IMR-90 (cell line): ENCODE measurements at places on chromosomes 11 and 22. TPM values are rescaled to one million over a fixed set of nuclear protein-coding genes. Genes with fewer than 3 reads are reported as not detected.

The ART5 gene
- total RNA-seq, result not detected in 2 replicates

The PDGFD gene
- total RNA-seq, result 3.0 and 3.1 TPM in 2 replicates

The RIBC2 gene
- total RNA-seq, result 0.28 and 0.36 TPM in 2 replicates

The MYO7A gene
- total RNA-seq, result under 0.01 TPM in 1 of 2 replicates, not detected in the other

GRCh38 chr22:32528984-32529982 lies 54.7 kb downstream of the FBXO7 start:
- DNase-seq, result peak; percentile 86

- DNase-seq, result peak; percentile 74
These were observed 18.4 kb downstream of the SELENOO start for GRCh38 chr22:50218996-50219727.

GRCh38 chr11:119121008-119121810 lies at the start of gene HINFP:
HINFP (plus strand) TSS chr11:119121580; CDS start chr11:119126945, 5,365 bp downstream.
- peak; percentile 98 for DNase-seq

GRCh38 chr11:68685656-68686380 lies 1.5 kb downstream of the GAL start:
- DNase-seq, result no peak

DNA sequence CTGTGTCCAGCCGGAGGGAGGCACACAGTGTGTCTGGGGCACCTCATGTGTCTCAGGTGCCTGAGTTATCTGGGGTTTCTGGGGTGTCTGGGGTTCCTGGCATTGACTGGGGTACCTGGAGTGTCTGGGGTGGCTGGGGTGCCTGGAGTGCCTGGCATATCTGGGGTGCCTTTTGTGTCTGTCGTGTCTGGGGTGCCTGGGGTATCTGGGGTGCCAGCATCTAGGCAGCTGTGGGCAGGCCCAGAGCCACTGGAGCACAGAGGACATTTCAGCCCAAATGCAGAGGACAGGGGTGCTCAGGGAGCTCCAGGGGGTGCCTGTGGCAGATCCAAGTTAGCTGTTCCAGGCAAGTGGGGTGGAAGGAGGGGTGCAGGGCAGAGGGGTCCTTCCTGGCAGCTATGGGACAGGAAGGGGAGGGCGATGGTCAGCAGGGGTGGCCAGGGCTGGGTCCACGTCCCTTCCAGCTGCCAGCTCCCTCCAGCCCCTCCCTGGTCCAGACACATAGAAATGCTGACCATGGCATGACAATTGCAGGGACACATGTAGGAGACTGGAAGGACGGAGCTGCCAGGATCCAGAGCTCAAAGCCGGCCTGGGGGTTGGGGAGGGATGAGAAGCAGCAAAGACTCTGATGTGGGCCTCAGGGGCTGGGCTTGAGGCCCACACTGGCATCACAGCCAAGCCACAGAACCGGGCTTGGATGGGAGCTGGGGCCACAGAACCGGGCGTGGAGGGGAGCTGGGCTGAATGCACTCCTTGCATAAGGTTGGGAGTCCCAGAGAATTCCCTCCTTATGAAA lies 133.0 kb downstream of the BRD1 start:
- no peak for DNase-seq

The SHISAL1 gene
- 1.1 and 1.4 TPM in 2 replicates for total RNA-seq

- no peak for DNase-seq
These were observed 10.1 kb downstream of the TOB2 start for GRCh38 chr22:41436322-41437113.

The AQP11 gene
- total RNA-seq, result 1.1 and 1.4 TPM in 2 replicates

The ANO9 gene
- not detected in 2 replicates for total RNA-seq

The OLFML1 gene
- total RNA-seq, result 0.18 and 0.28 TPM in 2 replicates

- DNase-seq, result no peak
These were observed 207.0 kb downstream of the DDX10 start for GRCh38 chr11:108871867-108872266.

GRCh38 chr11:128548649-128549255 lies 38.6 kb downstream of the ETS1 start:
- peak; percentile 32 for DNase-seq

GRCh38 chr11:11577932-11578911 lies 43.6 kb downstream of the GALNT18 start:
- no peak for DNase-seq

GRCh38 chr22:22059291-22060002 lies 76.9 kb upstream of the TOP3B start:
- DNase-seq, result no peak

The LMNTD2 gene
- 0.18 and 0.28 TPM in 2 replicates for total RNA-seq

DNA sequence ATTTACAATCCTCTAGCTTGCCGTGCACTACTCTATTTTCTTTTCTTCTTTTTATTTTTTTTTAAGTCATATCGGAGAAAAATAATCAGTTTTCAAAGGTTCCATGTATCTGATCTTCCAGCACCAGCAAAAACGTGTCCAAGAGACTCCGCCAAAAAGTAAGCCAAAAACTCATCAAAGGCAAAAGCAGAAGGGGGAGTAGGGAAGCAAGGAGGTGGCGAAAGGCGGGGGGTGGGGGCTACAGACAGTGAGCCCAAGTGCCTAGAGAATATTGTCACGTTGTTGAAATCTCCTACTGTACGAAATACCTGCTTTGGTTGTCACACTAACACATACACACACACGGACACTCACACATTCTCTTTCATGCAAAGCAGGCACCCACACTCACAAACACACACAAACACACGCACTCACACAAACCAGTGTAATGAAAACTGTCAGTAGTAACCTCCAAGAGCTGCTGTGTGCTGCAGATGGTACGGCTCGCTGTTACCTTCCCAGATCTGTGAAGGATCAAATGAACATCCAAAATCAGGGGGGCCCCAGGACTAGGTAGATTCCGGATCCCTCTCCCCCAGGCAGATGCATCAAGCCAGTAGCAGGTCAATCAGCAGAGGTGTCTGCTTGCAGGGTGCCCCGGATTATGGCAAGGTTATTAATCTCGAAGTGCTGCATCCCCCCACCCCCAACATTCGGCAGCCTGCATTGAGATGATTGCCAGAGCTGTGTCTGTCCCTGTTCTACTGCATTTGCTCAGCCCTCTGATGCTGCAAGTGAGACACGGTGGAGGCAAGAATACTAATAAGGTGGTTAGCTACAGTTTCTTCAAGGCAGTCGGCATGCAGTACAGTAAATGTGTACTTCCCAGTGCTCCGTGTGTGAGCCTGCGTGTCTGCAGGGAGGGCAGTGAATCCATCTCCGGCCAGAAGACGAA lies at the start of gene LRRC4C:
TSS of gene LRRC4C (minus strand) at position 188 of the 937 bp plus-strand sequence.
- DNase-seq, result no peak

The OSM gene
- total RNA-seq, result not detected in 2 replicates

DNA sequence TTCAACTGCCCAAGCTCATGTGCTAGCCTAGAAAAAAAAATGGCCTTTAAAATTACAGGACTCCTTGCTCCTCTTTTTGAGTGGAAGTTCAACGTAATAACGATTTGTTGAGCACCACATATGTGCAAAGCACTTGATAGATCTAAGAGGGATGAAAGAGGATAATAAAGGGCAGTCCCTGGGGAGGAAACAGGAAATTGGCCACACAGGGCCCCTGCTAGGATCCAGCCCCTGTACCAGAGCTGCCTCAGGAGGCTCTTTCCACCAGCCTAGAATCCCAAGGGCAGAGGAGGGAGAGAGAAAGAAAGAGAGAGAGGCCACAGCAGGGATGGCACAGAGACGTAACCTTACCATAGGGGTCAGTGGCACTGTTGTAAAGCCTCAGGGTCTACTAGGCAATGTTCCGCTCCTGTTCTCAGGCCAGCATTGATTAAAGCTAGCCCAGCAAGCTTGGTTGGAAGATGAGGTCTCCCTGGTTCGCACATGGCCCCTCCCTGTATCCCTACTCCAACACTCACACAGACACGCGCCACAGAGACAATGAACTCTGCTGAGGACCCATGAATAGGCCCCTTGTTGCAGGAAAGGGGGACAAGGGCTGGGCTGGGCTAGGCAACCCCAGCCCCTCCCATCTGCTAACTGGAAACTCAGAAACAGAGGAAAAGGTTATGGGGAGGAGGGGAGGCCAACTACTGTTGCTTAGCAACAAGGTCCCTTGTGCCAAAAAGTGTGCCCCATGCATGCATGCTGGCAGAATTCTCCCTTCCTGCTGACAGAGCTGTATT lies at the start of gene TMPRSS5:
TSS of gene TMPRSS5 (minus strand) at position 438 of the 785 bp plus-strand sequence. CDS start at position 354, 84 bp downstream.
- DNase-seq, result no peak

DNA sequence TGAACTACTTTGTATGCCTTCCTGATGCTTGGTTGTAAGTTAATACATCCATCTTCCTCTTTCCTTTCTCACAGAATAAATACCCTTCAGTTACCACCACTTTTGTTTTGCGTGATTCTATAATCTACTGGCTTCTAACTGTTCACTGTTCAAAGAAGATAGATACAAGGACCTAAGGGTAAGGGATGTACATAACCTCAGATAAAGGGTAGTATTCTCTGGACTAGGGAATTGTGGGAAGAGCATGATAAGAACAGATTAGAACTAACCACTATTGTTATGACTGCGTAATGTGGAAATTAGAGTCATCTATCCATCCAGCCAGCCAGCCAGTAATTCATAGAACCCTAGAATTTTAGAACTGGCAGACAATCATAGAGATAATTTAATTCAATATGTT lies 36.4 kb downstream of the MAP6 start:
- no peak for DNase-seq

DNA sequence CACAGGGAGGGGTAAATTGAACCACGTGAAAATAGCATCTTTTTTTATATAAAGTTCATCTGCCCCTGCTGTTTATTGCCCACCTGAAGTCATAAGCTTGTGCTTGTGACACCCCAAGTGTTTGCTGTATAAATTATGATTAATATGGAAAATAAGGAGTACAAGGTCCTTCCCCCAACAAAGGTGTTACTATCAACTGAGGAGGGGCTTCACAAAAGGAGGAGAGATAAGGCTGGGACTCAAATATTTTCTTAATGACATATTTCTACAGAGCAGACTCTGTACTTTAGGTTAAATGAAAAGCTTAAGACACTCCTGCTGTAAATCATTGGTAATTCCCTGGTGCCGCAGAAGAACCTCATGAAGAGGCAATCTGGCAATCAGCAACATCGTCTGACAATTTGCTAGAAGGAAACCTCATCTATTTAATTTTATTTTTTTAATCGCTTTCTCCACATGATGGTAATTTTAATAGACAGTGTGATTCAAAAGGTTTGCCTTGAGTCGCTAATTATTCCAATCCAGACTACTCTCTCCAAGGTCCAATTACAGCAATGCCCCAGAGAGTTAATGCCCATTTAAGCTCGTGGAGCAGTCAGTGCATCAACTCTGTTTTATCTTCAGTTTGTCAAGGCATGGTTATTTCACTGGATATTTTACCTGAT lies 1432.4 kb downstream of the FAM181B start:
- no peak for DNase-seq

The EMID1 gene
- total RNA-seq, result 0.28 and 0.54 TPM in 2 replicates

The NCF4 gene
- total RNA-seq, result not detected in 2 replicates

The OR10A3 gene
- under 0.01 TPM in 1 of 2 replicates, not detected in the other for total RNA-seq

DNA sequence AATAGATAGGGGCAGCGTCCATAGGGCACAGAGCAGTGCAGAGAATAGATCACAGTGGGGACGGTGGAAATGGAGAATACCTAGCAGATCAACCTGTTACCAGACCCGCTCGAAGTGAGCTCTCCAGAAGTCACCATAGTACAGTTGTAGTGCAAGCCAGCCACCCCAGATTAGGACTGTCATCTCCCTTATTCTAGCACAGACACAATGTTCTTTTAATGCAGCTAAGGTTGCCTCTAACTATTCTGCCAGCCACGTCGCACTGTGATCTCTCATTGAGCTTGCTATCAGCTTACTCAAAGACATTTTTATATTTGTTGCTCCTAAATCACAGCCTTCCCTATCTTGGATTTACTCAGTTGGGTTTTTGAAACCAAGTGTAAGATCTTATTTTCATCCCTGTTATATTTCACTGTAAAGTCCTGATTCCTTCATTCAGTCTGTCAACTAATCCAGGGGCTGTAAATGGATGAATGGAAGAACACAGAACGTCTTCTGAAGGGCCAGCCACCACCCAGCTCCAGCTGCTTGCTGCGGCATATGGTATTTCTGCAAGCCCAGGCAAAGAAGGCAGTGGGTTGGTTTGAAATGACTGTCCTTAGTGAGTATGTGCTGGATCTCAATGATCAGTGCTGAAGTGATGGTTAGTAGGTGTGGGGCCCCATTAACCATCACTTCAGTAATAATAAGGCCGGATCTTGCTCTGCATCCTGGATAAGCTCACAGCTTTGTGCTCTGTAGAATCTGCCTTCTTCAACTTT lies 3.4 kb downstream of the PARVA start:
- DNase-seq, result no peak

DNA sequence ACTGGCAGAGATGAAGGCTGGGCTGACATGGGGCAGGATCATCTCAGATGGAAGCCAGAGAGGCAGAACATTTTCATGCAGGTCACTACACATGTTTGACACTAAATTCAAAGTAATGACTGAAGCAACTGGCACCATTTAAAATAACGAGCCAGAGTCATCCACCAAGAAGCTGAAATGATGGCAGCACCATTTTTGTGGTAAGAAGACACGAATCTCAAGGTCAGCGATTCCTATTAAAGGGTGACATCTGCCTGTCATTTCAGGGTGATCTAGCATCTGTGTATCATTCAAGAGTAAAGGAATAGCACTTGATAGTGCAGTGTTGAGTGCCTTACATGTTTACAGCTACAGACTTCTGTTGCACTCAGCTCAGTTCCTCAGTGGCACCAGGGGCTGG lies 113.4 kb upstream of the C11orf87 start:
- DNase-seq, result no peak

The CASP12 gene
- not detected in 2 replicates for total RNA-seq

DNA sequence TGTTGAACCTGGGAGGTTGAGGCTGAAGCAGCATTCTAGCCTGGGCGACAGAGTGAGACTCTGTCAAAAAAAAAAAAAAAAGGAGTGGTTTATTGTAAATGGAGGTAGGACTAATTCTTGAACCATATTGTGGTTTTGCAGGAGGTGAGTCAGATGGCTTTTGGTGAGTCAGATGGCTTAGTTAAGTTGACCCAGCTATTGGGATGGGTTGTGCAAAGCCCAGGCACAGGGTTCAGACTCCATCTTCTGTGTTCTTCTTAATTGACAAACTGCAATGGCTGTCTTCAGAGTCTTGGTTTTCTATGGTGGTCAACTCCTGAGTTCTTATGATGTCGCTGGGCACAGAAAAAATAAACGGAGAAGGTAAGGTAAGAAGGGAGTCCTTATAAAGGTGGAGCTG lies 182.7 kb downstream of the ADAMTS15 start:
- DNase-seq, result peak; percentile 95

DNA sequence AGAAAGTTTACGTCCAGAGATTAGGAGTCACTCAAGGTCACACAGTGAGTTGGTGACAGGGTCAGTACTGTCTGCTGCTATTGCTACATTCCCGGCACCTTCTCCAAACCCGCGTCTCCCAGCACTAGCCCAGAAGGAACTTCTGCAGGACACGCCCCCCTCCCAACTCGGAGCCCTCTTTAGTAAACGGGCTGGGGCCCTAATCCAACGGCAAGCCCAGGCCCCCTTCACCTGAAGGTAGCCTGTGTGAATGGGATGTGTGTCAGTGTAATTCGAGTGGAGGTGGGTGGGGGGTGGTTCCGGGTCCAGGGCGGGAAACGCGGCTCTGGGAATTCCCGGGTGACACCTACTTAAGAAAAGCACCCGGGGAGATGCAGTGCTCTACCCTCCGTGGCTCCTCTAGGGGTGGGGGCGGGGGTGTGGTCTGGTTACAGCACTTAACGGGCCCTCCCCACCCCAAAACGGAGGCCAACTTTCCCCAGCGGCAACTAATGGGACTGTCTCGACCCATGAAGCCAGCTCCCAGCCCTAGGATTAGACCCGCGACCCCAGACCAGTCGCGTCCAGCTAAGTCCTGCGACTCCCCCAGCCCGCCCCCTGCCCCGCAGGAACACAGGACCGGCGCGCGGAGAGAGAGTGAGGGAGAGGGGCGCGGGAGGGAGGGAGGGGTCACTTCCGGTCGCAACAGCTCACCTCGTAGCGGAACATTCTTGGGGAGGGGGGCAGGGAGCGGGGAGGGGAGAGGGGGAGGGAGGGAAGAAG lies 468 bp downstream of the PATL1 start:
- peak; percentile 28 for DNase-seq

GRCh38 chr22:37169406-37169805 lies 18.6 kb downstream of the C1QTNF6 start:
- no peak for DNase-seq

The FAM180B gene
- not detected in 2 replicates for total RNA-seq
